ENCODE measurements at places on chromosomes 4 and X.

GRCh38 chrX:154090731-154091130 is 6.8 kb downstream of the MECP2 start:
- DNase-seq: no peak

- no peak for DNase-seq
Observed at GRCh38 chrX:135688137-135688536, 25.3 kb upstream of the CT45A1 start.

DNA sequence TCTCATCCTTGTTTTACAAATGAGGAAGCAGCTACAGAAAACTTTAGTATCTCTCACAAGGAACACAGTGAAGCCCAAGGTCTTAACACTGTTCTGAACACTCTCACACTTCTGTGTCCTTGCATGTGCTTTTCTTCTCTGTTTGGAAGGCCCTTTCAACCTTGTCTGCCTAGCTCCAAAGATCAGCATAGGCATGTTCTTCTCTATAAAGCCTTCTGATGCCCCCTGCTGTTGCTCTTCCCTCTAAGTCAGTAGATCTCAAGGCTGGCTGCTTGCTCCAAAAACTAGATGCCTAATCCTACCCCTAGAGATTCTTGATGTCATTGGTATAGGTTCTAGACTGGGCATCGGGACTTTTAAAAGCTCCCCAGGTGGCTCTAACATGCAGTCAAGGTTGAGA is 5.9 kb downstream of the APOO start:
- DNase-seq: no peak

DNA sequence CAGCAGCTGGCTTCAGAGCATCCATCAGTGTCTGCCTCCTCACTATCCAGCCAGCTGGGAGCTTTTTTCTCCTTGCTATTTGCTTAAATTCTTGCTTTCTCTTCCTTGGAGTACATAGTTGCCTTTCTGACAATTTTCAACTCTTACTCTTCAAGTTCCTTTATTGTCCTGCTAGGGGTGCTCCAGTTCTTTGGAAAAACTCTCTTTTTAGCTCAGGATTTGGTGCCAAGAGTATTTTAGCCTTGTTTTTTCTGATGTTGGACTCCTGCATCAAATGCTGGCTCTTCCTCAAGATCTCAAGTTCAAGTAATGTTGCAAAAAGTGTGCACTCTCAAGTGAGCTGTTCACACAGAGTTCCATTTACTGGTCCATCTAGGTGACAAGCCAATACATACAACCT is 126.4 kb downstream of the KDR start:
- peak; percentile 29 for DNase-seq

GRCh38 chrX:147174591-147174990 is 360.0 kb upstream of the CXorf51A start:
- no peak for DNase-seq

- no peak for DNase-seq
Observed at GRCh38 chr4:83758285-83758684, 222.4 kb downstream of the GPAT3 start.

- no peak for DNase-seq
Observed at GRCh38 chrX:8037593-8038348, 110.6 kb upstream of the PNPLA4 start.

Measured in osteoblast (primary cell).